Osteoblast (primary cell): ENCODE measurements at places on chromosomes 5 and 9. TPM values are rescaled to one million over a fixed set of nuclear protein-coding genes. Genes with fewer than 3 reads are reported as not detected.

CMYA5 gene
- 2.1 and 2.2 TPM in 2 replicates for total RNA-seq

- no peak for DNase-seq
- H3K4me1 ChIP-seq, result peaks cover 16% of the 10 kb centered on the region
- peak overlapping the region; percentile 4 for H3K27ac ChIP-seq
- no peak overlapping the region for H3K4me3 ChIP-seq
- no peaks in the 10 kb centered on the region for H3K27me3 ChIP-seq
- H3K36me3 ChIP-seq, result peaks cover 16% of the 10 kb centered on the region
Measured at GRCh38 chr5:40780199-40780598, 18.0 kb downstream of the PRKAA1 start.

DNA sequence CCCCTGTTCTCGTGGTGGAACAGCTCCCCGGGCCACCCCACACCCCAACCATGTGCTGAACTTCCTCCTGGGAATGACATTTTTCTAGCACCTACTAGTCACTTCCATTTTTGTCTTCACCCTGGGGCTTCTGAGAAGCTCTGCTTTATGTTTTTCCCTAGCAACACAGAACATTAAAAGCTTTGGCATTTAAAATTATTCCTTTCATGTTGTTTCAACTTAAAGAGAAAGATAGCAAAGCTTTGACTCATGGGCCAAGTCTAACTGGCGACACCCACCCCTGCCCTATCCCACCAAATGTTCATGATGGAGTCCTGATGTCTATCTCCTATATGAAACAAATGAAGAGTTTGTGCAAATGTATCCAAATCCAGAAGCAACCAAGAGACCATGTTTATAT is 22.4 kb downstream of the BOD1 start:
- peaks cover 28% of the 10 kb centered on the region for H3K4me1 ChIP-seq
- H3K27ac ChIP-seq, result peak overlapping the region; percentile 59
- DNase-seq, result peak; percentile 95
- no peak overlapping the region for H3K4me3 ChIP-seq

- H3K4me3 ChIP-seq, result no peak overlapping the region
- H3K27me3 ChIP-seq, result peaks cover 18% of the 10 kb centered on the region
- H3K4me1 ChIP-seq, result peaks cover 5% of the 10 kb centered on the region
- H3K27ac ChIP-seq, result no peak overlapping the region
Measured at GRCh38 chr5:10853154-10853553, 92.1 kb upstream of the DAP start.

- H3K27ac ChIP-seq, result no peak overlapping the region
- no peaks in the 10 kb centered on the region for H3K27me3 ChIP-seq
- no peak for DNase-seq
- peaks cover 28% of the 10 kb centered on the region for H3K4me1 ChIP-seq
Measured at GRCh38 chr5:57741336-57741735, 258.7 kb upstream of the ACTBL2 start.

DNA sequence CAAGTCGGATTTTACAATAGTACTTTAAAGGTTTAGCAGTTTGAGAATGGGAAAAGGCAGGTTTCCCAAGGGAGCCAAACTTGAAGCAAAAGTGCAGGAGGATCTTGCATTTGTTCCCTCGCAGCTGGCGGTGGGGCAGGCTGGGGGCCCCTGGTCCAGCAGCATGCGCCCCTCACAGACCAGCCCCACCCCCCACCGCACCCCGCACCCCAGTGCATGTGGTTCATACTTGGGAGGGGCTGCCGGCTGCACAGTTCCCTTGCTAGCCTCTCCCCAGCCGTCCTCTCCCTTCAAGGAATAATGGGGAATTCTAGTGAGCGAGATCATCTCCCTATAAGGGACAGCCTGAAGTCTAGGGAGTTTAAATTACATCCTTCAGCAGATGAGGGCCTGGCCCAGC is 273.1 kb upstream of the IRX2 start:
- H3K27me3 ChIP-seq, result no peaks in the 10 kb centered on the region
- no peak overlapping the region for H3K4me3 ChIP-seq
- DNase-seq, result no peak
- no peaks in the 10 kb centered on the region for H3K36me3 ChIP-seq
- H3K4me1 ChIP-seq, result no peaks in the 10 kb centered on the region

DNA sequence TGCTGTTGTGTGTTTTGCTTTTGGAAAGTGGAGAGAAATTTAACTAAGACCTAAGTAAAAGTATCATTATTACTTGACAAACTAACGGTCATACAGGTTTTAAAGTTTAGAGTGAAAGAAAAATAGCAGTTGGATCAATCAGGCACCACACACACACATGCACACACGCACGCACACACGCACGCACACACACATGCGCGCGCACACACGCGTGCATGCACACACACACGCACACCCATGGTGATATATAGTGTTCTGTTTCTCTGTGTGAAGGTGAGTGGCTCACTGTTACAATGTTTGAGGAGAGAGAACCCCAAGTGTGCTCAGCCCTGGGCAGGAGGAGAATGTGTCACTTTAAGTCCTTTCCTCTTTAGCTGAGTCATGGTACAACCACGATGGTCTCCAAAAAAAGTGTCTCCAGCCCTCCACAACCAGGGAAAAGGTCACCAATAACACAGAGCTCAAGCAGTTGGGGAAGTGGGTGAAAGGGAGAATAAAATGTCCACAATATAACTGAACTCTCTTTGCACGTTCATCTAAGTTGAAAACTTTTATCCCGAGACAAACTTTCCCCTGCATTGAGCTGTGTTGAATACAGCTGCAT is 3.2 kb downstream of the ZNF366 start:
- no peaks in the 10 kb centered on the region for H3K36me3 ChIP-seq
- peak; percentile 84 for DNase-seq
- H3K27ac ChIP-seq, result no peak overlapping the region
- peaks cover 21% of the 10 kb centered on the region for H3K4me1 ChIP-seq

- no peaks in the 10 kb centered on the region for H3K4me1 ChIP-seq
- no peaks in the 10 kb centered on the region for H3K27me3 ChIP-seq
- no peak overlapping the region for H3K27ac ChIP-seq
- DNase-seq, result no peak
- no peaks in the 10 kb centered on the region for H3K36me3 ChIP-seq
Measured at GRCh38 chr9:116749176-116749575, 62.1 kb downstream of the TRIM32 start.
